ENCODE measurements at places on chromosomes 11 and 22.

GRCh38 chr11:119229288-119229672 is 23.1 kb downstream of the CBL start:
- no peak for DNase-seq

- no peak for DNase-seq
Observed at GRCh38 chr22:24878969-24879368, 67.5 kb downstream of the LHFPL7 start.

GRCh38 chr11:65206441-65206841 is 24.7 kb downstream of the CAPN1 start:
- DNase-seq = no peak

DNA sequence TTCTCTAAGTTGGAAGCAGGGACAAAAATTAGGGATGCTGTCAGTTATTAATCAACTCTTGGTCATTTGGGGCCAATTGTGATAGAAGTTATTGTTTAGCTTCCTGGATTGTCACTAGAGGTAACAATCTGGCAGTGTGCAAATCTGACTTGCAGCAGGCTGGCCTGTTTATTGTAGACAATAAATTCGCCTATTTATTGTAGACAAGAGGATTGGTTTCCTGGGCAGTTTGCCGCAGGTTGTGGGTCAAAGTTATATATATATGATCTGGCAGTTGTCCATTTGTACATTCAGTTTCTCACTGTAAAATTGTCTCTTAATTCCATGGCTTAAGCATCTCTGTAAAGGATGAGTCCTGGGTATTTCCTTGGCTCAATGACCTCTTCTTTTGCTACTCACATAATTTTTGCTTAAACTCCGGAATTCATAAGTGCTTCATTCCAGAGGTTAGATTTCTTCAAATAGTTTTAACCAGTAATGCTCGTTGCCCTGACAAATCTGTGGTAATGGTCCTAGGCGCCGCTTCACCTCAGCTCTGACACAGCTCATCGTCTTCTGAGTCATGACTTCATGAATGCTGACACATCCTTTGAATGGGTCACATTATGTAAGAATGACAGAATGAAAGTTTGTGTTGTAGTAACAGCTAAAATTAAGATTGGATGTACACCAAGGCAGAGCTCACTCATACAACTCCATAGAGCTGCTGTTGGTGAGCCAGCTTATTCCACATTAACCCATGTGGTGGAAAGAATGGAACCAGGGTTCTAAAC is 7.8 kb upstream of the MMP3 start:
- no peak for DNase-seq

GRCh38 chr11:133965031-133965601 is 8.3 kb upstream of the IGSF9B start:
- peak; percentile 38 for DNase-seq

DNA sequence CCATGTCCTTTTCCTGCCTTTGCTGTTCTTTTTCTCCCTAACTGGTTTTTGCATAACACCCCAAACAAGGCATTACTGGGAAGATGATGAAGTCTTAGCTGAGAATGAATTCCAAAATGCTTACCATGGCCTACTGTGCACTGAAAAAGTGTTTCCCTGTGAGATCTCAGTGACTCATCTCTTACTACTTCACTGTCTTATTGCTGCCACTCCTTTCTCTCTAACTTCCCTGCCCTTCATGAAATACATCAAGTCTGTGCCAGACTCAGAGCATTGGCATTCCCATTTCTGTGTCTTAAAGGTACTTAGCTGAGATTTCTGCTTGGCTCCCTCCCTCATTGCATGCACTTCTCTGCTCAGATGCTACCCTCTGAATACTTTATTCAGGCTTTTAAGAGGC is 49.1 kb upstream of the MUC15 start:
- DNase-seq = no peak

GRCh38 chr22:46040471-46041465 is 63.8 kb upstream of the WNT7B start:
- no peak for DNase-seq

- DNase-seq = peak; percentile 89
Observed at GRCh38 chr11:35525501-35526175, at the start of gene PAMR1. TSS of gene PAMR1 (minus strand) at chr11:35525616. CDS start at chr11:35525585, 31 bp downstream.

DNA sequence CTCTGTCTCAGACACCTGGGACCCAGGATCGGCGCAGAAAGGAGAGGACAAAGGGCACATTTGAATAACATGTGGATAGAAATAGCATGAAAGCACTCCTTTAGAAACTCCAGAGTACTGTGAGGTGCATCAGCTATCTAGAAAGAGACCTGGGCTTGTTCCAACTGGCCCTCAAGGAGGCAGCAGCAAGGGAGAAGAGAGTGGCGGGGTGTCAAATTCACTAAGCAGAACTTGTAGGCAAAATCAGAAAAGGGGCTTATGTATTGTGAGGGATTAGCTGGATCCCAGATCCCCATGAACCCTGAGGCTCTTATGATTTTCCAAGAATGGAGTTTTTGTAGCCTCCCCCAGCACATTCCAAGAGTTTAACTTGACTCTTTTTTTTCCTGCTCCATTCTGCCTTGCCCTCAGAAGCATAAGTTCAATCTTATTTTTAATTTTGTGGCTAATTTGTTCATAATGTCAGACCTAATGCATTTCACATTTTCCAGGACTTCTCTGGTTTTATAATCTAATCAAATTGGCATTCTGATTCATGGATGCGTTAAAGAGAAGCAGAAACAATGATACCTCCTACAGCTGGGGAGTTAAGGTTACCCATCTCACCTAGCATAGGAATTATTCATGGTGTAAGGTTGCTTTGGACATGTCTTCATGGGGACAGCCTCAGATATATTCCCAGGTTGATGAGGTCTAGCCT is 33.6 kb downstream of the USH1C start:
- peak; percentile 42 for DNase-seq

DNA sequence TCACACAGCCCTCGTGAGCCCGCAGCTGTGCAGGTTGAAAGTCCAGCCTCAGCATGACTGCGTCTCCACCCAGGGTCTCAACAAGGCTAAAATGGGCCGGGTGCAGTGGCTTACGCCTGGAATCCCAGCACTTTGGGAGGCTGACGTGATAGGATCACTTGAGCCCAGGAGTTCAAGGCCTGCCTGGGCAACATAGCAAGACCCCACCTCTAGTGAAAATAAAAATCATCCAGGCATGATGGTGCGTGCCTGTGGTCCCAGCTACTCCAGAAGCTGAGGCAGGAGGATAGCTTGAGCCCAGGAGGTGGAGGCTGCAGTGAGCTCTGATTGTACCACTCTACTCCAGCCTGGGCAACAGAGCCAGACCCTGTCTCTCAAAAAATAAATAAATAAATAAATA is 100.8 kb upstream of the PRR5 start:
- no peak for DNase-seq

DNA sequence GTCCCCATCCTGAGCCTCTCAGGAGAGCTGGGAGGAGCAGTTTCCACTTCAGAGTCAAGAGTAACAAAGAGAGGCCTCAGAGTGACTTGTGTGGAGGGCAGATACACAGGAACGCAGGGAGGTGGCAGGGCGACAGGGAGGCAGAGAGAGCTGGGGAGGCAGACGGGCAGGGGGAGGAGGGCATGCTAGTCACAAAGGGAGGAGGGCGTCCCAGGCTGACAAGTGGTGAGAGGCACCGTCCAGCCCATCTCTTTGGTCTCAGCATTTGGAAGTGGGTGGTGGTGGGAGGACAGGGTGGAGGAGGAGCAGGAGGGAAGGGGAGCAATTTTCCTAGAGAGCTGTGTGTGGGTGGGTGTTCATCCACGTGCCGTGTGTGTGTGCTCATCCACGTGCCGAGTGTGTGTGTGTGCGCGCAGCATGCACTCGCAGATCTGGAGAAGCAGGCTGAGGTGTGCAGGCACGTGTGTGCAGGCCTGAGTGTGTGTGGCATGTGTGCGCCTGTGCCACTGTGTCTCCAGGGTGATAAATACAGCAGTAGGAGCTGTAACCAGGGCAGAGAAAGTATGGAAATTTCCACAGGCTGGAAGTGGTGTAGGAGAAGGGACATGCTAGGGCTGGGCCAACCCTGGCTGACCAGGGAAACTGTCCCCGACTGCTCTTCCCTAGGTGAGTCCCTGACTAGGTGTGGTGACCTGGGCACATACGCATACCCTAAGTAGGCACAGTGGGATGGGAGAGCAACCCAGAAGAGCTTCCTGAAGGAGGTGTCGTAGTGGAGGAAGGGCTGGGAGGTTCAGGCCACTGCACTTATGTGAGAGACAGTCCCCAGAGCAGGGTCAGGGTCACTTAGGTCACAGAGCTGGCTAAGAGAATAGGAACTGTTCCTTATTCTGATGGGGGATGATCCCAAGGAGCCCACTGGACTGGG is 7.3 kb upstream of the PDE2A start:
- DNase-seq = no peak

GRCh38 chr11:83035070-83035854 is 36.4 kb downstream of the RAB30 start:
- peak; percentile 58 for DNase-seq

DNA sequence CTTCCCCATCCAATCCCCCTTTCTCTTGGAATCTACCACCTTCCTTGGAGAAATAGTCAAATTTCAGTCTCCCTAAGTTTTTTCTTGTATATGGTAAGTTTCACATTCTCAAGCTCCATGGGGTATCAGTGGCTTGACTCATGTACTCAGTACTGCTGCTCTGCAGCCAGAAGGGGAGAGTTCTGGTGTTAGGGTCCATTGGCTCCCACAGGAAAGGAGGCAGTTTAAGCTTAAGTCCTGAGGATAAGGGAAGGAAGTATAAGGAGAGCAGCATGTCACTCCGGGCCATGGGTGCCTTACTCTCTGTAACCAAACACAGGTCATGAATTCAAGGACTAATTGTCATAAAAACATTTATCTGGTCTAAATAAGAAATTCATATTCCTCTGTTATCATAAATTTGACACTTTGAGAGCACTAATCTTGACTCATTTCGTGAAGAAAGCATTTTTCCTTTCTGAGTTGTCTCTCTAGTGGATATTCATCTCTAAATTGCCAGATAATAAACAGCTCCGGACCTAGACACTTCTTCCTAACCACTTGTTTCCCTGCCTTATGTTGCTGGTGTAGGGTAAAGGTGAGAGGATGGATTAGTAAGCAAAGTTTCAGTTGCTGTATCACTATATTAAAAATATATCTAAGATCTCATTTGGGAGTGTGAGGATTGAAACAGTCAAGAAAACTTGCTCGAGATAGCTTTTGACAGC is 20.1 kb upstream of the SORL1 start:
- DNase-seq = no peak

GRCh38 chr11:123590296-123590912 is 64.0 kb downstream of the SCN3B start:
- DNase-seq = peak; percentile 84

DNA sequence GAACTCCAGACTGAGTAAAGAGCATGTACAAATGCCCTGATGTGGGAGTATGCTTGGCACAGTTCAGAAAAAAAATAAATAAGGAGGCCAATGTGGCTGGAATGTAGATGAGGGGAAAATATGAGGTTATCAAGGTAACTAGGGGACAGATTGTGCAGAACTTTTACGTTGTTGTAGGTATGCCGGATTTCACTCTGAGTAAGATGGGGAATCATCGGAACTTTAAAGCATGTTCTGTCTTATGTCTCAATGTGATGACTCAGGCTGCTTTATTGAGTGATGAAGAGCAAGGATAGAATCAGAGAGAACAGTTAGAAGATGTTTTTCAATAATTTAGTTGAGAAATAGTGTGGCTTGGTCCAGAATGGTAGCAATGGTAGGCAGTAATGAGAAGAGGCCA is 130.4 kb downstream of the C11orf87 start:
- DNase-seq = no peak

DNA sequence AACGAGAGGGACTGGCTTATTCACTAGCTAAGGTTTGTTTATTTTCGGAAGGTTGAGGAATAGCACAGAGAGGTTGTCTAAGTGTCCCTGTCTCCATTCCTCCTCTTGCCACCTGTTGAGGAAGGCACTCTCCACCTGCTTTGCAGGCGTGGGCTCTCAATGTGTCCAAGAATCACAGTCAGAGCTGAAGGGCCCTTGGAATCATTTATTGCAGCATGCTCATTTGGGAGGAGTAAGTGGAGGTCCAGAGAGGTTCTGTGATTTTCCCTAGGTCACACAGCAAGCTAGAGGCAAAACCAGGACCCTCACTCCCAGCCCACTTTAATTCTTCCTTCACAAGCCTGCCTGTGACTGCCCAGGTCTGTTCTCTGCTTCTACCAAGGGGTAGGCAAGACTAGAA is 21.3 kb downstream of the ZBTB16 start:
- peak; percentile 51 for DNase-seq

- no peak for DNase-seq
Observed at GRCh38 chr11:67289651-67290479, 762 bp downstream of the ANKRD13D start.

DNA sequence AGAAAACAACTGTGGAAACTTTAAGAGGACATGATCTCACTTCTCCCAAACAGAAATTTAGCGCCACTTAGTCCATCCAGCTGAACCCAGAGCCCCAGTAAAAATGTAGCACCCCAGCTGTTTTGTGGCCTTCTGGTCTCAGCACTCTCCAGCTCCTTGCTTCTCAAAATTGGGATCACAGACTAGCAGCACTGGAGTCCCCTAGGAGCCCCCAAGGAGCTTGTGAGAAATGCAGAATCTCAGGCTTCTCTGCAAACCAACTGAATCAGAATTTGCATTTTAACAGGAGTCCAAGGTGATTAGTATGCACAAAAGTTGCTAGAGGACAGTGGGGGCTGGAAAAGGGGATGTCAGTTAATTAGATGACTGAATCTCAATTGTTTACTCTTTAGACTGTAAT is 89.8 kb upstream of the FIBIN start:
- DNase-seq = no peak

DNA sequence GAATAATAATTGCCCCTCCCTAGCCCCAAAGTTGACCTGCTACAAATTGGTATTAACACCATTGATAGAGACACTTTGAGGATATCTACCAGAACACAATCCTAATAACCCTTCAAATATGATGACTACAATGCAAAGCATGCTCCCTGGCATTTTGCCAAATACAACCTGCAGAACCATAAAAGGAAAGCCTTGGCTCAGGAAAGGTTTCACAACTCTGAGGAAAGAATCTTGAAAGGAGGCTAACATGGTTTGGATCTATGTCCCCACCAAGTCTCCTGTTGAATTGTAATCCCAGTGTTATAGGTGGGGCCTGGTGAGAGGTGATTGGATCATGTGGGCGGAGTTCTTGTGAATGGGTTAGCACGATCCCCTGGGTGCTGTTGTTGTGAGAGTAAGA is 140.4 kb upstream of the ARHGAP42 start:
- DNase-seq = peak; percentile 21

- peak; percentile 68 for DNase-seq
Observed at GRCh38 chr11:90204832-90205646, 17.8 kb downstream of the CHORDC1 start.

- no peak for DNase-seq
Observed at GRCh38 chr11:103928802-103929161, 107.7 kb upstream of the DDI1 start.

- DNase-seq = peak; percentile 45
Observed at GRCh38 chr22:42871146-42872050, 14.3 kb upstream of the ARFGAP3 start.

All from tongue (tissue), 3 donors.